Activated CD4-positive, alpha-beta T cell treated with anti-CD3 and anti-CD28 coated beads for 4 hours (primary cell): ENCODE measurements at places on chromosomes 7 and 10.
A peak's percentile ranks its signal among the peaks of the same experiment; 100 is the strongest.

GRCh38 chr10:135132-135600 is at the start of gene ZMYND11:
Gene ZMYND11 (plus strand): TSS chr10:135455. CDS start chr10:180013, 44,558 bp downstream.
- peak; percentile 72 for DNase-seq

DNA sequence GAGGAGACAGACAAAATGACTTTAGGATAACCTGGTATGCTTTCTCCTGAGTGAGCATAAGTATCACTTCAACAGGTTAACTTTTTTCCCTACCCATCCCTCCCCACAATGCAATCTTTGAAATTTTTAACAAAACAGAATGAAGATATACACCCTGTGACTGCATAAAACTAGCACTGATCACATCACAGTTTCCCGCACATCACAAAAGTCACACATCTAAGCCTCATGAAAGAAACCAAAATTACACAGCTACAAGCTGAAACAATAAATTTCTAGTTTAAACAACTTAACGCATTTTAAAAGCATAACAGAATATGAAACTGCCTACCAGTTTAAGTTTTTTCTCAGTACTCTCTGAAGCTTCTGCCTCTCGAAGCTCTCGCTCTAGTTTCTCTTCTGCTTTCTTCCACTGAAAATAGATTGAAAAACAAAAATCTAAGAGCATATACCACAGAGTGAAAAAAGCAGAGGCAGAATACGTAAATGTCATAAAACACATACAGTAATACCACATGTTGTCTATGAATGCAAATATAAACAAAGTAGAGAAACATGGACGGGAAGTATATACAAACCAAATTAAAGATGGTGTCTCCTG is 18.1 kb downstream of the NOC3L start:
- no peak for DNase-seq

GRCh38 chr10:93514521-93514920 is 18.1 kb downstream of the CEP55 start:
- no peak for DNase-seq

DNA sequence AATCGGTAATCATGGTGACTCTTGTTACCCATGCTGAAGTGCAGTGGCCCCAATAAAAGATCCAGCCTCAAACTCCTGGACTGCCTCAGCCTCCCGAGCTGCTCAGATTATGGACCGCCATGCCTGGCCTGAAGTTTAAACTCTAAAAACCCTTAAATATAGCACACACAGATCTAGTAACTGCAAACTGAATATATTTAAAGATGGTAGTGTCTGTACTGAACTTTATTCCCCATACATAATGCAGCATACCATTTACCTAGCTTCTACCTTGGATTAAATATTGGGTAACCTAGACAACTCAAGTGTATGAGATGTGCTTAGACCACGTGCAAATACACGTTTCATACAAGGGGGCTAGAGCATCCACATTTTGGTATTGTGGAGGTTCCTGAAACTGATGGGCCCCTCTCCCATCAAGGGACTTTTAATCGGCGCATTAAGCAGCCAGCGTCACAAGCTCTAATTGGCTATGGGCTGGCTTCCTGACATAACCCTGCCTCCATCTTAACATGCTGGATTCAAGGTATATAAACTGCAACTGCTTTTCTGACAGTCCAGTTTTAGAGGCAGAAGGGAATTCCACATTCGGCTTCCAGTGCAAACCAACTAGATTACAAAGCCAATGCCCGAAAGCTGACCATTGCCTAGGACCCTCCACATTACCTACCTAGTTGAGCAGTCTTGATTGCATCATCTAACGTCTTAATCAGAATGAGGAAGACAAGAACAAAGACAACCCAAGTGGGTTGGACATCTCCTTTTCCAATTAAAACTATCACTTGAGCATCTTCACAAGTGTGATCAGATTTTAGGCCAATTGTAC is 13.0 kb downstream of the HNRNPA2B1 start:
- DNase-seq = no peak

GRCh38 chr10:97024168-97025073 is 161.3 kb downstream of the SLIT1 start:
- no peak for DNase-seq

DNA sequence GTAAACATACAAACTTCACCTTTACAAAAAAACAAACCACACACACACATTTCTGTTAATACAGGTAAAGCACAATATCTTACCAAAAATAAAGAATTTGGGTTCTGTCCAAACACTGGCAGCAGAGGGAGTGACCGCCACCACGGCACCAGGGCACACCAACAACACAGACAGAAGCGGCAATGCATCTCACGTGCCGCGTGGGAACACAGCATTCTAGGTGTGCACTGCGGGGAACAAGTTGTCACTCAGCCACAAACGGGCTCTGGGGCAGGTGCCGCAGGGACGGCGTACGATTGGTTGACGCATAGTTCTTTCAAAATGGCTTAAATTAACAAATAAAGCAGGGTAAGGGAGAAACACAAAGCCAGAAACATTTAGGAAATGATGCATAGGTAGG is 22.3 kb downstream of the PDGFA start:
- no peak for DNase-seq

DNA sequence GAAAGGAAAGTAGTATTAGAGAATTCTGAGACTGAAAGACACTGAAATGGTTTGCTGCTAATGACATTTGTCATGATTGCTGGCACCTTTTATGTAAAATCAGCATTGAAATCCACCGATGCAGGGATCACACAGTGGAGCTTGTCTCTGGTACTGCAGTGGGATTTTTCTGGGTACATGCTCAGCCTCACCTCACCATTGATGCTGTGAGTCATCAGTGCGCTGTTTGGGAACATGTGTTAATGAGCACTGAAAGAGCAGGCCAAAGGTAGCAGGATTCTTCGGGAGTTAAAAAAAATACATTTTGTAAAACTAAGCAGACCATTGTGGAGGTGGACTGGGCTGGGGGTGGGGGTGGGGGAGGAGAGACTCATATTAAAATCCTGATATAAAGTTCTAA is 174.9 kb downstream of the CREB5 start:
- DNase-seq = no peak

GRCh38 chr7:18815261-18815960 is 302.0 kb downstream of the TWIST1 start:
- no peak for DNase-seq
